HTR-8/SVneo (cell line): ENCODE measurements at places on chromosomes 12 and 14.

DNA sequence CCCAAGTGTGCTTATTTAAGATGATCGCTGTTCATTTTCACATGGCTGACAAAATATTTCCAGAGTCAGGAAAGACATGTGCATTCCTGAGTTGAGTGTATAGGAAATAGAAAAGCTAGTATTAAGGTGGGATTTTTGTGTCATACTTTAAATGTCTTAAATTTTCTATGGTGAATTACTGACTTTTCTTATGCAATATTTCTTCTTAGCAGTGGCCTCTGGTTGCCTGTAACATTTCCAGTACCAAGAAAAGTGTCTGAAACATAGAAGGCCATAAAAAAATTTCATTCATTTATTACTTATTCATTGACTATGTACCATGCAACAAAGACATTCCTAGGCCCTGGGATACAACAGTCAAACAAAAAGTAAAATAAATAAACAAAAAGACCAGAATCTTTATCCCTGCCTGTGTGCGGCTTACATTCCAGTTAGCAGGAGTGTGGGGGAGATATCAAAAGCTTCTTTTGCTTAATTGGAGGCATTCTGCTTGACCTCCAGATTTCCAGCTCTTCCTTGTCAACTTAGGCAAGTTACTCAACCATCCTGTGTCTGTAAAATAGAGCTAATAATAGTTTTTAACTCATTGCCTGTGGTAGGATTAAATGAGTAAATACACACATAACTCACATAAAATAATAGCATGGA lies 216.3 kb upstream of the FLRT2 start:
- no peak for DNase-seq

- no peak for DNase-seq
Observed at GRCh38 chr12:5230156-5230555, 186.5 kb downstream of the KCNA5 start.

DNA sequence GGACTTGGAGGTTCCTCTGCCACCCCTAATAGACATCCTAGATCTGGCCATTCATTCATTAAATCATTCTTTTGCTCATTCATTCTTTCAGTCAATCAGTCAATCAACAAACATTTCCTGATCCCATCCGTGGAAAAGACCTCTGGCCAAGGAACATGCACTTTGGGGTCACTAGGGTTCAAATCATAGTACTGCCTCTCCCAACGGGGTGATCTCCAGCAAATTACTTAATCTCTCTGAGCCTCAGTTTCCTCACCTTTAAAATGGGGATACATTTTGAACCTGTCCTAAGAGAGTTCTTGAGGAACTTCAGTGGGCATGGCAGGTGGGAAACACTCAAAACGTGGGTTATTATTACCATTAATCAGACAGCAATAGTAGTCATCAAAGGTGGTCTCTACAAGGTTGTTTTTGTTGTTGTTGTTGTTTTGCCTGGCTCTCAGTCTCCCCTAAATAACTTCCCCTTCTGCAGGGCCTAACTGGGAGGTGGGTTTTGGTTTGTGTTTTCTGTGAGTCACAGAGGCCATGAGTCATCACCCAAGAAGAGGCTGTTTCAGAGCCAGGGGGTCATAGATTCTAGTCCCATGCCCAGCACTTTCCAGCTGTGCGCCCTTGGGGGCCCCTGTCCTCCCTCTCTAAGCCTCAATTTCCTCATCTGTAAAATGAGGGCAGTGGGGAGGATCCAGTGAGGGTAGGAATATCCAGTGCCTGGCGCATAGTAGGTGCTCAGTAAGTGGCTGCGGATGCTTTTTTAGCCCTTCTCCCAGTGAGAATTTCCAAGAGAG lies 16.9 kb upstream of the FAM222A start:
- no peak for DNase-seq

DNA sequence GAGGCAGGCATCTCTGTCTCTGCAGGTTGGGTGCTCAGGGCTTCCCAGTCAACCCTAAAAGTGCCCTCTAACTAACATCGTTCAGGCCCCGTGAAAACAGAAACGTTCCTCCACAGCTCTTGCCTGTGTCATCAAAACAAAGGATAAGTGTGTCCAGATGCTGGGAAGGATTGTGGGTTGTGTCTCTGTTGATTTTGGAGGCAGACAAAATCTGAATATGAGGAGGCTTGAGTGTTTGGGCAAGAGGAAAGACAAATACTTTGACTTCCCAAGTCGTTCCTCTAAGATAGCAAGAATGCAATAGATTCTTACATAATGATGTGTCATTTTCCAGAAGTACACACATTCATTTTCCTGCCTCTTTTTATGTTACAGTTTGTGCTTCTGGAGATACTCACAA lies 52.9 kb downstream of the SERPINA3 start:
- DNase-seq: no peak

- DNase-seq: no peak
Observed at GRCh38 chr12:54541751-54542290, 7.6 kb upstream of the PDE1B start.

DNA sequence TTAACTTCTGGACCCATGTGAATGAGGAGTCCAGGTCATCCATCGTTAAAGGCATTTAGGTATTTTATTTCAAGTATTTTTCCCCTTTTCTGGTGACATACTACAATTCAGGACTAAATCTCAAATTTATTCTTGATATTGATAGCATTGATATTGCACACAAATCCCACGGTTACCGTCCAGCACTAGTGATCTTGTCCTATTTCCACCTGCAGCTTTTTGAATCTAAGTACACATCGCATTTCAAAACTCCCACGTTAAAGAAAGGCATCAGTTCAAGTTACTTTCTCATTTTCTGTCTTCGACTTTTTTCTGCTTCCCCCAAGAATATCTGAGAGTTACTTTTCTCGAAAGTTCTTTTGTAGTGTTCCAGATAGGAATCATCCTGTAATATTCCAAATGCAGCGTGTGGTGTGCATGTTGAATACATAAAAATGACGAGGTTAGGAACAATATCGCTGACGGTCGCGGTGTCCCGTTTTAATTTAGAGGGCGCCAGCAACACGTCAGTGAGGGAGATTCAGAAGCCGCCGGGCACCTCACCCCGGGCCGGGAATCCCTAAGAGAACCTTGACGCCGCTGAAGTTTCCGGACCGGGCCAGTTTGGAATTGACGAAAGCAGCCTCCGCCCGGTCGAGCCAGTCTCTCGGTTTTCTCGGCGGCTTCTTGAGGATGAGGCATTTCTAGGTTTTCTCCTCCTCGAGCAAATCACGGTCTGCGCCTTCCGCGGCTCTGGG lies 569 bp upstream of the RGS6 start:
- DNase-seq: no peak

DNA sequence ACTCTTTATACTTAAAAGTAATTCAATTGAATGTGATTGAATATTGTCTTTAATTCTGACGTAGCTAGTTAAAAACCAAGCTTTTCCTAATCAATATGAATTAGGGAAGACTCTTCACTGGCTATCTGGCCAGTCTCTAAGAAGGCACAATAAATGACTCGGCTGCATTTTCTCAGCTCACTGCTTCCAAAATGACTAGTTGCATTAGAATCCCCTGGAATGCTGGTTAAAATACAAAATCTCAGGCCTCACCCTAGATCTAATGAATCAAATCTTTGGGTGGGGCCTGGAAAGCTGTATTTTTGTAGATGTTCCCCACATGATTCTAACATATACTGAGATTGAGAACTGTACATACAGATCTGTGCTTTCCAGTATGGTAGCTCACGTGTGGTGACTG lies 242.1 kb downstream of the CHST11 start:
- no peak for DNase-seq

DNA sequence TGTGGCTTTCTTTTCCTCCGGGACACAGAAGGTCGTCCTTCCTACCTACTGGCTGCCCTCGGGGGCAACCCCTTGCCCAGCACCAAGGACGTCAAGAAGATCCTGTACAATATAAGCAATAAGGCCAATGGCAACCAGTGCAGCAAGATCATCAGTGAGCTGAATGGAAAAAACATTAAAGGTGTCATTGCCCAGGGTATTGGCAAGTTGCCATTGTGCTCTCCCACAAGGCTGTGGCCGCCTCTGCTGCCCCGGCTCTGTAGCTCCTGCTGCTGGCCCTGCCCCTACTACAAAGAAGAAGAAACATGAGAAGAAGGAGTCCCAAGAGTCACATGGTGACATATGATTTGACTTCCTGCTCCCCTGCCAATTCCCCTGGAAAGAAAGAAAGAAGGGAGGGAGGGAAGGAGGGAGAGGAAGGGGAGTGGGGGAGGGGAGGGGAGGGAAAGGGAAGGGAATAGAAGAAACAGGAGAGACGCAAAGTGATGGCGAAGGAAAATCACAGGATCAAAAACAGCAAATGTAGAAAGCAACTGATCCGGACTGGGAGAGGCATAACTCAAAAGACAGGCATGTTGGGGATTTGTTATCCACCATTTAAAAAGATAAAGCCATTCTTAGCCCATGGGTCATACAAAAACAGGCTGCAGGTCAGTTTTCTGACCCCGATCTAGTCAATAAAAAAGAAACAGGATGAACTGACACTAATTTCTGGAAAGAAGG lies 61.3 kb upstream of the RESF1 start:
- DNase-seq: peak; percentile 22

- DNase-seq: peak; percentile 59
Observed at GRCh38 chr12:108630481-108631207, 3.0 kb downstream of the SELPLG start.

- peak; percentile 70 for DNase-seq
Observed at GRCh38 chr12:1830981-1831963, 10.9 kb downstream of the LRTM2 start.

- DNase-seq: no peak
Observed at GRCh38 chr12:32454866-32455265, 55.5 kb downstream of the FGD4 start.

DNA sequence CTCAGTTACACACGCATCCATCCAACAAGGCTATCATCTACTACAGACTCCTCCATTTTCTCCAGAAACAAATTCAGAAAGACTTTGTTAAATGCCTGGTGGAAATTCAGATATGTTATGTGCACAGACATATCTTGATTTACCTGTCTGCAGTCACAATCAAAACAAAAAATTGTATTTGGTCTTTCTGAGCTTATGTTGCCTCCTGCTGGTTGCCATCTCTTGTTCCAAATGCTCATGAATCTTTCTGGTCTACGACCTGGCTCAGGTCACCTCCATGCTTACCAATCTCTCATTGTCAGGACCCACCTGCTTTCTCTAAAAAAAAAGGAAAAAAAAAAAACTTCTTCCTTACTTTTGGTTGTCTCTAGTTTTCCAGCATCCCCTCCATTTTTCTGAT lies 169.2 kb upstream of the PLXNC1 start:
- peak; percentile 11 for DNase-seq

DNA sequence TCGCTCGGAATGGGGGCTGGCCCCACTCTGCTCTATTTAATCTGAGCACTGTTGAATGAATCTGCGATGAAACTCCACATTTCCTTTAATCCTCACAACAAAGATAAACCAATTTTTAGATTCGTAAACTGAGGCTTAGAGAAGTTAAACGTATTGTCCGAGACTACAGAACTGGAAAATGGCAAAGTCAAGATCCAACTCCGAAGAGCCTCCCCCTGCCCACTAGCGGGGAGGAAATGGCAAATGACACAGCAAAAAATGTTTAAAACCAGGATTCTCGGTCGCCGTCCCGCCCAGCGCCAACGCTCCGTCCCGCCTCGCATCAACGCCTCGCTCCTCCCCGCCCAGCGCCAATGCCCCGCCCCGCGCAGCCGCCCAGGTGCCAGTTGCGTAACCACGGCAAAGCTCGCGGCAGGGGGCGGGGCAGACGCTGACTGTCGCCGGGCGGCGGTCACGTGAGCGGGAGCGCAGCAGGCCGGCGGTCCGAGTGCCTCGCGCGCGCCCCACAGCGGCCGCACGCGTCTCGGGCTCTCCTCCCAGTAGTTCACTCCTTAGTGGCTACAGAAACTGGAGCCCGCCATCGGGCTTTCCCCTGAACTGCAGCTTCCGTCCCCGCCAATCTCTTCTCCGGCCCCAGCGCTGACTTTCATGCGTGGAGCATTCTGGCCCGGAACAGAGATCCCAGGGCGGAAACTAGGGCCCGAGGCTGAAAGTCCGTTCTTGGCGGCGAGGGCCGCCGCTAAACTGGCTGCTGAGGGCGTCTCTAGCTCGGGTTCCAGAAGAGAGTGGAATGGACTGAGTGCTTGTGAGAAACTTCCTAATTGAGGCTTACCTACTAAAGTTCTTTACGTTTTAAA lies 13.6 kb upstream of the LRRC23 start:
- peak; percentile 99 for DNase-seq

GRCh38 chr14:35079742-35080141 lies 33.7 kb downstream of the FAM177A1 start:
- no peak for DNase-seq

GRCh38 chr12:122830517-122831214 lies 4.6 kb upstream of the HIP1R start:
- no peak for DNase-seq

GRCh38 chr14:88605594-88605993 lies 42.8 kb downstream of the ZC3H14 start:
- no peak for DNase-seq

DNA sequence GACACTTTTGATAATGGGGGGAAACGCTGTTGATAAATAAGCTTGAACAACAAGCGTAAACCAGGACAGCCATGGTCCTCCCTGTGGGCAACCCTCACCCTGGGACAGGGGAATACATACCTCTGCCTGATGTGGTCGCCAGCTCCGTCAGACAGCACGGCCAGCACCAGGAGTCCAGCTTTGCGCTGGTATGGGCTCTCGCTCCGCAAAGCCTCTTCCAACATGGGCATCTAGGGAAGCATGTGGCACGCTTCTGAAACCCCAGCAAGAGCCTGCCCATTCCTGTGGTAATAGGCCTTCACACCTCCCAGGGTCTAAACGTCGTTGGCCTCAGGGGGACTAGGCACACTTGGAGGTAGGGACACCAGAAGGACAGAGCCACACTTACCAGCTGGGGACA lies 2.9 kb downstream of the IPO4 start:
- no peak for DNase-seq

GRCh38 chr14:105978618-105979295 lies 452.4 kb downstream of the TMEM121 start:
- no peak for DNase-seq

DNA sequence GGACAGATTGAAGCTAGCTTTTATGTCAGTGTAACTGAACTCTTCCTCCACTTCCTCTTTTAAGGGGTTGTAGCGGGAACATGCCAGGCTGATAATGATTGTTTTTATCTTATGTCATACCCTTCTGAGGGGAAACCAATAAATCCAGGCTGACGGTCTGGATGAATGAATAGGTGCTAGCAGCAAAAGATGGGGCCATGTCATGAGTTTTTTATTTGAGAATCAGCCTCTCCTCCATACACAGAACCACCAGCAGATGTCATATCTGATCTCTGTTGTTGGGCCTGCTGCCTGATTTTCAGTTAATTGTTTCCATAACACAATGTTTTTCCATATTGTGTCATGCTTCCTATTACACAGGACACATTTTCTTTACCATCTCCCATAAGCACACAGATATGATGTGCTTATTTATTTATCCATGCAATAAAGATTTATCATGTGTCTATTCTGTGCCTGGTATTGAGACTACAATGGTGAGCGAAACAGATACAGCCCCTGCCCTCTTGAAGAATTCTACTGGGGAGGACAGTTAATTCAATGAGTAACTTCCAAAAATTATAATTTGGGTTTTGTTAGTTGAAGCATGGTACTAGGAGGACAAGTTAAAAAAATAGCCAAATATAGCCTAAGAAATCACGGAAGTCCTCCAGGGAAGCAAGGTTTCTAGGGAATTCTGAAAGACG lies 33.6 kb upstream of the CRY1 start:
- no peak for DNase-seq
